Stimulated activated CD8-positive, alpha-beta memory T cell treated with anti-CD3 and anti-CD28 coated beads, Interleukin-4, amount 100 ng/mL, for 4 hours (primary cell): ENCODE measurements at places on chromosomes 4 and X.

- no peak for DNase-seq
Measured at GRCh38 chr4:104848597-104849225, 298.0 kb upstream of the TET2 start.

DNA sequence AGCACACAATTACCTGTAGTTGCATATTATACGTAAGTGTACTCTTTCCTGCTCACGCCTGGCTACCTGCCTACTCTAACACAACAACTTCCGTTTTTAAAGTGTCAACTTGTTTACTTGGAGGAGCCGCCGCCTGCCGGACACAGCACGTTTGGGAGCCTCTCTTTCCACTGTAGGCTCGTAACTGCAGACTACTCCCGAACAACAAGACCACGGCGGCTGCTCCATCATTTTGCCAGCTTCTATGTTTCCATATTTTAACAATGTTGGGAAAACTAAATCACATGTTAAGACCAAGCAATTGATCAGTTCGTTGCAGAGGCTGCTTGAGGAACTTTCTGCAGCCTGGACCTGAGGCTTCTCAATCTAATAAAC lies 841 bp downstream of the MTNR1A start:
- no peak for DNase-seq

GRCh38 chr4:105293360-105293759 lies 146.7 kb downstream of the TET2 start:
- DNase-seq = no peak

DNA sequence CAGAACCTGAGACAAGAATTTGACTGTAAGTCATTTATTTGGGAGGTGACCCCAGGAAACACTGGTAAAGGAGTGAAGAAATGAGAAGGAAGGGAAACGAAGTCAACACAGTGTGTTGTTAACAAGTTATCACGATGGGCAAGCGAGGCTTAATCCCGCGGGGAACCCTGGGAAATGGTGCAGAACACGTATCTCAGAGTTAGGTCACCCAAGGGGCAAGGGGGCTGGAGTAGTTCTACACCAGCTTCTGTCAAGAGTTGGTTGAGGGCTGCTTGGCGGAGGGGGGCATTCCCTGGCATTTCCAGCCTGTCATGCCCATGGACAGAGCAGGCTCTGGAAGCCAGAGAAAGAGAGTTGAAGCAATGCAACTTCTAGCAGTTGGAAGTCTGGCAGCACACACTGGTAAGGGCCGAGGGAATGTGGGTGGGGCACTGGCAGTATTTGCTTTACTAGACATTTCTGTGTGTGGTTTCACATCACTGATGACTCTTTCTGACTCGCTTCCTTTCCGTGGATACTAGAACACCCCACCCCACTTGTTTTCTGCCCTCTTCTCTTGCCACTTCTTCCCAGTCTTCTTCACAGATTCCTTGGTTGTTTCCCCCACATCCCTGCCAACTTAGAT lies 52.2 kb upstream of the ADGRG2 start:
- no peak for DNase-seq
